ENCODE measurements at places on chromosomes 13 and 19. TPM values are rescaled to one million over a fixed set of nuclear protein-coding genes. Genes with fewer than 3 reads are reported as not detected.

ZNF574 gene
- total RNA-seq = 8.8 TPM

FBXL12 gene
- total RNA-seq = 17.5 TPM

IFI30 gene
- 19.0 TPM for total RNA-seq

ERFL gene
- total RNA-seq = 0.99 TPM

URAD gene
- not detected for total RNA-seq

C1QTNF9 gene
- not detected for total RNA-seq

LILRB3 gene
- not detected for total RNA-seq

CYP4F8 gene
- total RNA-seq = not detected

PLPPR3 gene
- not detected for total RNA-seq

LSR gene
- 11.2 TPM for total RNA-seq

PRSS57 gene
- total RNA-seq = not detected

FFAR3 gene
- 5.3 TPM for total RNA-seq

- peak; percentile 26 for DNase-seq
- peak overlapping the region; percentile 65 for H3K27ac ChIP-seq
- peaks cover 13% of the 10 kb centered on the region for H3K36me3 ChIP-seq
- H3K4me3 ChIP-seq = peak overlapping the region; percentile 77
Measured at GRCh38 chr19:17720440-17720839, 1.2 kb downstream of the MAP1S start.

DNA sequence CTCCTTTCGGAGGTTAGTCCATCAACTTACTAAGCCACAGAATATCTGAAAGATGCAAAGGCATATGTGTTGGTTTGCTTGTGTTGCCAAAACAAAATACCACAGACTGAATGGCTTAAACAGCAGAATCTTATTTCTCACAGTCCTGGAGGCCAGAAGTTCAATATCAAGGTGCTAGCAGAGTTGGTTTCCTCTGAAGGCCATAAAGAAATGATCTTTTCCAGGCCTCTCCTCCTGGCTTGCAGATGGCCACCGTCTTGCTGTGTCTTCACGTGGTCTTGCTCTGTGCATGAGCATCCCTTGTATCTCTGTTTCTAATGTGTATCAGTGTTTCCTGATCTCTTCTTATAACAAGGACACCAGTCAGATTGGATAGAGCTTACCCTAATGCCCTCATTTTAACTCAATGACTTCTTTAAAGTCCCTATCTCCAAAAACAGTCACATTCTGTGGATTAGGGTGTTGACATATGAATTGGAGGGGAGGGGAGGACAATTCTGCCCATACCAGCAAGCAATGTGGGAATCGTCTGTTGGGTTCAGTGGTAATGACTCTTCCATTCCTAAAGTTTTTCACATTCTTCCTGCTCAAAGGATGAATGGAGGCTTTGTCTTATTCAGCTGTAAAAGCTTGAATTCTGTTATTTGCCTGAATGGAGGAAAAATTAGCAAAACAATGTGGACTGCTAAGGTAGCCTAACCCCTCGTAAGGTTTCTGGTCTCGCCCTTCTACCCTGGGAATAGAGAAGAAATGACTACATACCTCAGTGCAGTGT, 715.7 kb downstream of the DIAPH3 start:
- H3K4me3 ChIP-seq = no peak overlapping the region
- H3K4me1 ChIP-seq = no peaks in the 10 kb centered on the region
- peaks cover 5% of the 10 kb centered on the region for H3K27me3 ChIP-seq
- DNase-seq = no peak

DNA sequence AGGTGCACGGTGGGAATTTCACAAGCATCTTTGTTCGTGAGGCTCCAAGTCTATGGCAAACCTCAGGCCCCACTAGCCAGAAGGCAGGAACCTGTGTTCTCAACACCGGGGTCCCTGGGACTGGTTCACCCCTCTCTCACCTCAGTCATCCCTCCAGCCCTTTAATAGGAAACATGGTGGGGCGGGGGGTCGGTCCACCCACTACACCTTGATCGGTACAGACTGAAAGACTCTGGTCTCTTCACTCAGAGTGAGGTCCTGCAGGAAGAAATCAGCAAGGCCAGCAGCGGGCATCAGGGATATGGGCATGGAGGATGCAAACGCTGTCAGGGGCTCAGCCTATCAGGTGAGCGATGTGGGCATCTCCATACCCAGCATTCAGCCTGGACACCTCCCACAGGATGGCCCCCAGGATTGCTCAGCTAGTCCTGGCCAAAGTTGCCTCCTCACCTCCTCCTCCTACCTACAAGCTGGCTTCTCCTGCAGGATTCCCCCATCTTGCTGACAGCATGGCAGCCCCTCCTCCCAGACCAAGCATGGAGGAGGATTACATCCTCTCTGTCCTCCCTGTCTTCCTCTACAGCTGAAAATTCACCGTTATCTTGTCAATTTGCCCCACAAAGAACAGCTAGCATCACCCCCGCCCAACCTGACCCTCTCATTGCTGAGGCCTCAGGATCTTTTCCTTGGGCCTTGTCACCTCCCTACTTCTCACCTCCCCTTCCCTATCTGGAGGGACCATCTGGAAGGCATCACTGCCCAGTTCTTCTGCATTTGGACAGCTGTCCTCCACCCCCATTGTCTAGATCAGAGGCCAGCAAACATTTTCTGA, 37.3 kb upstream of the CD33 start:
- H3K27me3 ChIP-seq = peaks cover 10% of the 10 kb centered on the region
- no peaks in the 10 kb centered on the region for H3K36me3 ChIP-seq
- no peak overlapping the region for H3K4me3 ChIP-seq
- no peak overlapping the region for H3K27ac ChIP-seq

GRCh38 chr13:64688893-64689677, 2541.1 kb downstream of the PCDH9 start:
- DNase-seq = no peak
- no peaks in the 10 kb centered on the region for H3K27me3 ChIP-seq
- H3K4me1 ChIP-seq = no peaks in the 10 kb centered on the region
- no peak overlapping the region for H3K4me3 ChIP-seq
- no peak overlapping the region for H3K27ac ChIP-seq

GRCh38 chr19:40363069-40363468, 14.6 kb downstream of the PLD3 start:
- H3K4me1 ChIP-seq = peaks cover 7% of the 10 kb centered on the region
- H3K4me3 ChIP-seq = no peak overlapping the region
- H3K27ac ChIP-seq = no peak overlapping the region
- no peaks in the 10 kb centered on the region for H3K27me3 ChIP-seq
- H3K36me3 ChIP-seq = peaks cover 1% of the 10 kb centered on the region

DNA sequence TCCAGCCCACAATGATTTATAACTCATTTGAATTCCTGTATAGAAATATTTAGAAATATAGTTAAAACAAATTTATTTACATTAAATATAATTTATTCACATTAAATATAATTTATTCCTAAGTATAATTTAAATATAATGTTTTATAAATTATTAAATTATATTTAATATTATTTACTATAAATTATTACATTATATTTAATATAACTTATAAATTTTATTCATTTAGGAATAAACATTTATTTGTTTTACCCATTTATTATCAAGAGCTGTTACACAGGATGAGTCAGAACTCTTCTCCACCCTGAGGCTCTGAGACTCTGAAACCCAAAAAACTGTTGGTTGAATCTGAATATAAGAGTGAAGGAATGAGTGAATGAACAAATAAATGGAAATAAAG, 170.9 kb upstream of the OBI1 start:
- no peak overlapping the region for H3K27ac ChIP-seq
- no peak for DNase-seq
- H3K4me3 ChIP-seq = no peak overlapping the region
- H3K27me3 ChIP-seq = peaks cover 20% of the 10 kb centered on the region
- H3K36me3 ChIP-seq = no peaks in the 10 kb centered on the region

DNA sequence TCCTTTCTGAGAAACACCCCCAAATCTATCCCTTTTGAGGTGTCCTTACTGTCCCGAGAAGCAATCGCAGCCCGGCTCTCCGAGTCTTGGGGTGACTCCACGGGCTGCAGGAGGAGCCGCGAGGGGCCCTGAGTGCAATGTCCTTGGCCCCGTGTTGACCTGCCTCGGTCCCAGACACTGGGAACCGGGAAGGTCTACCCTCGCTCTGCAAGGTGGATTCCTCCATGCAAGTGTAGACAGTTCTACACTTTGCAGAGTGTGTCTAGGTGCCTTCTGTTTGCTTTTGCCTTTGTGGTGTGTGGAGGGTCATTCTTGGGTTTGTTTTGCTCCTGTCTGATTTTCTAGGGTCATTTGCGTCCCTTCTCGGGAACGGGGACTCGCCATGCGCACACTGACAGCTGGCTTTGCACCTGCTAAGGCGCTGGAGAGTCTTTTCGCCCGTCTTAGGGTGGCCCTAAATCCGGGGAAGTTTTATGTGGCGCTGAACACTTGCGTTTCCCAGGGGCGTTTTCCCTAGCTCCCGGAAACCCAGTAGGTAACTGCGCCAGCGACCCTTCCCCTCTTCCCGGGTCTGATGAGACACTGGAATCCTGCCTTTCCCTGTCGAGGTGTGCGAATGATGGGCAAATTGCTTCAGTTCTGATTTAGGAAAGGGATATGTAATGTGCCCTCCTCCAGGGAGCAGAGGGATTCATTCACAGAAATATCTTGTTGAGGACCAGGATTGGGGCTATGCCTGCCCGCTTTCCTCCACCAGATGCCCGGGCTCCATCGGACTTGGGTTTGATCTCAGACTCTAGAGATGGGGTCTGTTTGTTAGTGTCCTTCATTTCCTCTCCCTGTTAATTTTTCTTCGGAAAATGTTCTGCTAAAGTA, 755 bp downstream of the SERTM1 start:
- H3K4me3 ChIP-seq = no peak overlapping the region
- peaks cover 38% of the 10 kb centered on the region for H3K27me3 ChIP-seq
- no peaks in the 10 kb centered on the region for H3K36me3 ChIP-seq

DNA sequence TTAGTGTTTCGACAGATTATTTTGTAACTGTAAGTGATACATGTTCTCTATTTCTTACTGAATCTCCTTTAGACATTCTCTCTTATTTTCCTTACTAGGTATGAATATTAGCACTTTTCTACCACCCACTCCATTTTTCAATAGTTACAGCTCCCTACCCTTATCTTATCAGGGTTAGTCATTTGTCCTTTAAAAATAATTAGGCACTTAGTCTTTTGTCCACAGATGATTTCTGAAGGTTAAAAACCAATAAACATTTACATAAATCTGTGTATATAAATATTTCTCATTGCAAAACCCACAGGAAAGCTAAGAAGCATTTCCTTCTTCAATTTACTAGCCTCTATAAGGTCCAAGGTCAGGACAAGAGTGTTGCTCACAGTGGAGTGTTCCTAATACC, 624.1 kb upstream of the MIR17HG start:
- H3K4me3 ChIP-seq = no peak overlapping the region
- H3K36me3 ChIP-seq = no peaks in the 10 kb centered on the region
- H3K27me3 ChIP-seq = no peaks in the 10 kb centered on the region
- H3K27ac ChIP-seq = no peak overlapping the region
- no peaks in the 10 kb centered on the region for H3K4me1 ChIP-seq
- no peak for DNase-seq

DNA sequence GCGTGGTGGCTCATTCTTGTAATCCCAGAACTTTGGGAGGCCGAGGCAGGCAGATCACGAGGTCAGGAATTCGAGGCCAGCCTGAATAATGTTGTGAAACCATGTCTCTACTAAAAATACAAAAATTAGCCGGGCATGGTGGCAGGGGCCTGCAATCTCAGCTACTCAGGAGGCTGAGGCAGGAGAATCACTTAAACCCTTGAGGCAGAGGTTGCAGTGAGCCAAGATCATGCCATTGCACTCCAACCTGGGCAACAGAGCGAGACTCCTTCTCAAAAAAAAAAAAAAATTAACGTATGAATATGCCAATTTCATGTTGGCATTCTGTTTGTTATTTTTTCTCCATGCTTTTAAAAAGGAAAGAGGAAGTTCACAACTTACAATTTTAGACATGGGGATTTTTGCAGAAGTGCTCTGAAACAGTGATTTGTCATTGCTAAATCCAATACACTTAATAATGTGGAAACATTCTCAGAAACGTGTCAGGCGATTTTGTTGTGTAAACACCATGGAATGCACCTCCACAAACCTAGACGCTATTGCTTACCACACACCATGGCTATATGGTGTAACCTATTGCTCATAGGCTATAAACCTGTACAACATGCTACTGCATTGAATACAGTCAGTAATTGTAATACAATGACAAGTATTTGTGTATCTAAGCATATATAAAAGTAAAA, 115.9 kb upstream of the PCDH20 start:
- no peaks in the 10 kb centered on the region for H3K27me3 ChIP-seq
- no peaks in the 10 kb centered on the region for H3K4me1 ChIP-seq
- no peak overlapping the region for H3K4me3 ChIP-seq
- DNase-seq = no peak

DNA sequence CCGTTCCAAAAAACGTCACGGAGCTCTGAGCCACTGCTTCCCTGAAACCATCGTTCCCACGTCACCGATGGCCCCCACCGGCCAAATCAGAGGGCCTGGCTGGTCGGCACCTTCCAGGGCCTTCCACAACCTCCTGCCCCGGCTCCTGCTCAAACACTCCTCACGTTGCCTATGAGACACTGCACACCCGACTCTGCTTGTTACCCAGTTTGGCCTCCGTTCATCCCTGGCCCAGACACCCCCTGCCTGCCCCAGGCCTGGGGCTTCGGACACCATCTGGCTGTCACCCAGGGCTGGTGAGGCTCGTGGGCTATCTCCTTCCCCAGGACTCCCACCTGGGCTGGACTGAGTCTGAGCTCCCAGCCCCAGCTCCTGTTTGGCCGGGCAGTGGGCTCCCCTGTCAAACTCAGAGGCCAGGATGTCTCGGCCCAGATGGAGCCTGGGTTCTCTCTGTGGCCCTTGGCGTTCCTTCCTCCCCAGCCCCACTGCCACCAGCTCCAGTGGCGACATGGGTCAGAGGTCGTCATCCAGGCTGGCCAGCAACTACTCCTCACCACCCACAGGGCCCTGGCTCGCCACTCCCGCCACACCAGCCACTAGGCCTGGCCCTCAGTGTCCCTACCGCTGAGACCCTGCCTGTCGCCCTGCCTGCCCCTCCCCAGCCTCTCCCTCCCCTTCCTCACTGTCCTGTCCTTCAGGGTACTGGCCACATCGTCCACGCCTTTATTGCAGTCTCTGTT, 17.7 kb downstream of the CERS1 start:
- H3K4me3 ChIP-seq = no peak overlapping the region
- no peaks in the 10 kb centered on the region for H3K36me3 ChIP-seq
- no peaks in the 10 kb centered on the region for H3K4me1 ChIP-seq
- no peak overlapping the region for H3K27ac ChIP-seq

- H3K36me3 ChIP-seq = no peaks in the 10 kb centered on the region
- H3K27me3 ChIP-seq = peaks cover 2% of the 10 kb centered on the region
- peaks cover 32% of the 10 kb centered on the region for H3K4me1 ChIP-seq
- H3K27ac ChIP-seq = no peak overlapping the region
Measured at GRCh38 chr19:35344511-35345031, 3.1 kb upstream of the FFAR1 start.

GRCh38 chr13:37947419-37948140, 78.0 kb upstream of the TRPC4 start:
- no peak overlapping the region for H3K4me3 ChIP-seq
- H3K27ac ChIP-seq = no peak overlapping the region
- no peaks in the 10 kb centered on the region for H3K36me3 ChIP-seq
- DNase-seq = no peak

GRCh38 chr13:49643035-49643646, 14.8 kb downstream of the ARL11 start:
- no peaks in the 10 kb centered on the region for H3K27me3 ChIP-seq
- H3K36me3 ChIP-seq = no peaks in the 10 kb centered on the region
- no peak for DNase-seq
- peaks cover 6% of the 10 kb centered on the region for H3K4me1 ChIP-seq
- H3K27ac ChIP-seq = no peak overlapping the region

- peaks cover 27% of the 10 kb centered on the region for H3K36me3 ChIP-seq
- DNase-seq = no peak
- H3K4me1 ChIP-seq = peaks cover 2% of the 10 kb centered on the region
- no peaks in the 10 kb centered on the region for H3K27me3 ChIP-seq
Measured at GRCh38 chr13:36981156-36981743, 17.9 kb downstream of the ALG5 start.

- no peak for DNase-seq
- no peak overlapping the region for H3K27ac ChIP-seq
- H3K4me1 ChIP-seq = no peaks in the 10 kb centered on the region
- H3K27me3 ChIP-seq = peaks cover 12% of the 10 kb centered on the region
- H3K4me3 ChIP-seq = no peak overlapping the region
- H3K36me3 ChIP-seq = no peaks in the 10 kb centered on the region
Measured at GRCh38 chr19:29445246-29445645, 80.5 kb upstream of the VSTM2B start.
